Fibroblast of gingiva (primary cell): ENCODE measurements at places on chromosomes 12 and 14.
A peak's percentile ranks its signal among the peaks of the same experiment; 100 is the strongest.

- peak; percentile 47 for DNase-seq
Measured at GRCh38 chr12:75862692-75863471, 168.7 kb downstream of the PHLDA1 start.

GRCh38 chr12:56126732-56127239 lies 1.3 kb upstream of the ESYT1 start:
- no peak for DNase-seq

DNA sequence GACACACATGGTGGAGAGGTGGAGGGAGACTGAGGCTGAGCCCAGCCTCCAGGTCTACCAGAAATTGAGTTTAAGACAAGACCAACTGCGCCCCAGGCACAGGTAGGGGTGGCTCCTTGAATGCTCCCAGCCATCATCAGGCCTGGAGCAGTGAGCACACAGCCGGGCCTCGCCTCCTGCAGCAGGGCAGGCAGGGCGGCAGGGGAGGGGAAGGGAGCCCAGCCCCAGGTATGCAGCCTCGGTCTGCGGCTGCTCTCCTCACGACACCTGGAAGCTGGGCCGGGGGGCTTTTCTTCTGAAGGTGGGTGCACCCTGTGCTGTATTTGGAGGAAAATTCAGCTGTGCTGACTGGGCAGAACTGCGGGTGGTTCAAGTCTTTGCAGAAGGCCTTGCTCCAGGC lies 29.5 kb upstream of the TDRD9 start:
- DNase-seq, result no peak

DNA sequence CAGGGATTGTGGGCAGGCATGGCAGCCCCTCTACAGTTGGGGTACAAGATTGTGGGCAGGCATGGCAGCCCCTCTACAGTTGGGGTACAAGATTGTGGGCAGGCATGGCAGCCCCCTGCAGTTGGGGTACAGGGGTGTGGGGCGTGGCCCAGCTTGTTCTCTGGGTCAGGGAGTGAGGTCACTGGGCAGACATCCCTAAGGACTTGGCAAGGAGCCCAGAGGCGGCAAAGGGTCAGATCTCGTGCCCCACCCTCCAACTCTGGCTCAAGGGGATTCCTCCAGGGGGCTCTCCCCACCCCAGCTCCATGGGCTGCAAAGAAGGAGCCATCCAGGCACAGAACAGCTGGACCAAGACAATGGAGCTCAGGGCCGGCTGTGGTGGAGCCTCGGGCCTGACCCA lies 25.8 kb upstream of the NUDT14 start:
- no peak for DNase-seq

GRCh38 chr14:101947577-101947903 lies 16.8 kb upstream of the DYNC1H1 start:
- no peak for DNase-seq

DNA sequence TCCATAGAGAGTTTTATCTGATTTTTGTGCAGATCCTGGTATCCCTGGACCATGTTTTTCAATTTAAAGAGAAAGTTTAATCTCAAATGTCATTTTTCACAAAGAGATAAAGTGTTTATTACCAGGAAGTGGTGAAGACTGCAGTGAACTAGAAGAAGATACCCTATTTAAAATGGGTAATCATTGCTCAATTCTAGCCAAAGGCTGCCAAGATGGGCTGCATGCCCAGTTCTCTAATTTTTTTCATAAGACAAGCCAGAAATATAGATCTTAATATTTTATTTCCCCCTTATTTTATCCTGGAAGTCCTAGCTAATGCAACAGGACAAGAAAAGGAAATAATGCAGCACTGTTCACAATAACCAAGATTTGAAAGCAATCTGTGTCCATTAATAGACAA lies 343.5 kb downstream of the PCNX1 start:
- DNase-seq, result peak; percentile 60

DNA sequence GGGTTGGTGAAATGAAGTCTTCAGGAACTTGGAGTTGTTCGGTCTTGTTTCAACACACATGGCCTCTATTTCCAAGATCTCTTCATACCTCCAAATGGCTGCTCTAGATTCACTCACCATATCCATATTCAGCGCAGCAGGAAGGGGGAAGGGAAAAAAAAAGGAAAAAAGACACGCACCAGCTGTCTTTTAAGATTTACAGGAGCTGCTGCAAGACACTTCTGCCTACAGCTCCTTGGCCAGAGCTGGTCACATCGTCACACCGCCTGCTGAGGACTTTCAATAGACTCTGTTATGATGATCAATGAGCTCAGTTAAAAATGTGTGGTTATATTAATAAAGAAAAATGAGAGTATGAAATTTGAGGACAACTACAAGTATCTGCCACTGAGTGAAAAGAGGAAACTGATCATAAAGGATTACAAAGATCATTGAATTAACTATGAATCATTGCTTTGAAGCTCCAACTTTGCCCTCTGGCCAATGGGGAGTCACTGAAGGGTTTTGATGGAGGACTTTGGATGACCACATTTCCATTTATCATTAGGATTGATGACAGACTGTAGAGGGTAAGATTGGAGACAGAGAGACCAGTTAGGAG lies 182.1 kb upstream of the HMGA2 start:
- no peak for DNase-seq

DNA sequence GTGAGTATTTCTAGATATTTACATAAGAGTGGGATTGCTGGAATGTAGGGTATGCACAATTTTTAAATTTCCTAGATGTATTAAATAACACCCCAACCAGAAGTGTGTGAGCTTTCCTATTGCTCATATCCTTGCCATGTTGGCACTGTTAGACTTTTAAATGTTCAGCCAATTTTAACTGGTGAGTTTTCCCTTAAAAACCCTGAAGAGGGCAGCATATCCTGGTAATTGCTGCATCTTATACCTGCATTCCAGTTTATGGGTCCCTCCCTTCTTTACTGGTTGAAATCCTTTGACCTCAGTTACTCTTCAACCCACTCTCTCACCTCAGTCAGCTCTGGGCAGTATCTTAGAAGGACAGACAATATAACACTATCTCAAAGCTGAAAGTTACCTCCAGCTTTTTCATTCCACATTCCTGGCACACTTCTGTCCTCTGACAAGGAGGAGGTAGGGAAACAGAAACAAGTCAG lies 270.6 kb downstream of the PAWR start:
- DNase-seq, result peak; percentile 94

DNA sequence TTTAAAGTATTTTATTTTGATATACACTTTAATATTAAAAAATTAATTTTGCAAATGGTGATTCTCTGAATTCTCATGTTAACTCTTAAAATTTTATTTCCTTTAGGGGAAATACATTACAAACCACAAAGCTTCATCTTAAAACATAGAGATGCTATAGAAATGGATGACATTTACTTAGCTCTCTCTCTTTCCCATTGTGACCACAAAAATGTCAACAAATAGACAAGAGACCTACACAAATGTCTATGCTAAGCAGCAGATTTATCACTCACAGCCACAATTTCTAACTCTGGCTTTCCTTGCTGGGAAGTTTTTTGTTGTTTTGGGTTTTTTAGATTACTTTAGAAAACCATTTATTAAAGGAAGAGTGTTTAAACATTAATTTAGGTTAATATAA lies 19.9 kb upstream of the PHC1 start:
- DNase-seq, result no peak

- DNase-seq, result peak; percentile 16
Measured at GRCh38 chr14:64502887-64503433, 678 bp downstream of the ZBTB25 start.

DNA sequence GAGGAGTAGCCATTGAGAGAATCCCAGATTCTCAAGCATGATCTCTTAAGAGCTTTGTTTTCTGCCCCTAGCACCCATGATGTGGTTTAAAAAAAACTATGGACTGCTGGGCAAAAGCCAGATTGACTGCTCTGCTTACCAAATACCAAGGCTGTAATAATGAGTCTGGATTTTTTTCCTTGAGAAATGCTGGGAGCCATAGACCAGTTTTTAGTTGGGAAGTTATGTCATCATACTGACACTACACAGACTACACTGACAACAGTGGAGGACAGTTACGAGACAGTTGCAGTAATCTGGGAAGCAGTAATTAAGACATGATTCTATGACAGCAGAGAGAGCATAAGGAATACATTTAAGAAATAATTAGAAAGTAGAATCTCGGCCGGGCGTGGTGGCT lies 35.8 kb downstream of the SPATA7 start:
- DNase-seq, result peak; percentile 43

GRCh38 chr12:99767809-99768208 lies 120.3 kb downstream of the GARIN6 start:
- DNase-seq, result peak; percentile 3
